Body of pancreas (tissue), 4 donors: ENCODE measurements at places on chromosomes 3 and 15.

DNA sequence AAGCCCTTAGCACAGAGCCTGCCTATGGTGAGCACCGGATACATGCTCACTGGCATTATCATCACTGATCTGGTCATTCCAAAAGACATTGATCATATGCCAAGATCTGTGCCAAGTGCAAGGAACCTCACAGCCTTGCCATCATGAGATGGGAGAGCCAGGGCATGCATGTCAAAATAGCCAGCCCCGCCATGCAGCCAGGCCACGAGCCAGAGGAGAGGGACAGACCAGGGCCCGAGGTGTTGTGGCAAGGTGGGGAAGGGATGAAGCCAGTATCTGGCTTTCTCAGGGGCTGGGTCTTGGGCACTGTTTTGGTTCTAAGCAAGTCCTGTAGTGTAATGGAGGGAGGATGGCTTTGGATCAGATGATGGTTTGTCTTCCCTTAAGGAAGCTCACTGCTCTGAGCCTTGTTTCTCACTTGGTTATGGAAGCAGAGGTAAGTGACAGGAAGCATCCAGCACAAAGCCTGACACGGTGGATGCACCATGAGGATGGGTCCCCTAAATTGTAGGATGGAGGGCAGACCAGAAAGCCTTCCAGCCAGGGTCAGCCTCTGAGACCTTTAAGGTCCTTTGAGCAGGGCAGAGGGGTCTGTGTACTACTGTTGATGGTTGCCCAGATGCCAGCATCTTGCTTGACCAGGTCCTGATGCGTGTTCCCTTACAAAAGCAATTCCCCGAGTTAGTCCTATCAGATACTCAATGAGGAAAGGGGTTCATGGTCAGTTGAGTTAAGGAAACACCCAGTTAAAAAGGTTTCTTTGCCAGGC lies 247.7 kb upstream of the TLE3 start:
- DNase-seq, result no peak

GRCh38 chr15:66943456-66944095 lies 121.8 kb upstream of the SMAD3 start:
- DNase-seq, result no peak

DNA sequence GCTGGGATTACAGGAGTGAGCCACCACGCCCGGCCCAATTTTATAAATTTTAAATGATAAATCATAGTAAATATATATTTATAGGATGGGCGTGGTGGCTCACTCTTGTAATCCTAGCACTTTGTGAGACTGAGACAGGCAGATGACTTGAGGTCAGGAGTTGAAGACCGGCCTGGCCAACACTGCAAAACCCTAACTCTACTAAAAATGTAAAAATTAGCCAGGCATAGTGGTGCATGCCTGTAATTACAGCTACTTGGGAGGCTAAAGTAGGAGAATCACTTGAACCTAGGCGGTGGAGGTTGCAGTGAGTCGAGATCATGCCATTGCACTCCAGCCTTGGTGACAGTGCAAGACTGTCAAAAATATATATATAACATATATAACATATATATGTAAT lies 26.4 kb downstream of the MFN1 start:
- DNase-seq, result no peak

DNA sequence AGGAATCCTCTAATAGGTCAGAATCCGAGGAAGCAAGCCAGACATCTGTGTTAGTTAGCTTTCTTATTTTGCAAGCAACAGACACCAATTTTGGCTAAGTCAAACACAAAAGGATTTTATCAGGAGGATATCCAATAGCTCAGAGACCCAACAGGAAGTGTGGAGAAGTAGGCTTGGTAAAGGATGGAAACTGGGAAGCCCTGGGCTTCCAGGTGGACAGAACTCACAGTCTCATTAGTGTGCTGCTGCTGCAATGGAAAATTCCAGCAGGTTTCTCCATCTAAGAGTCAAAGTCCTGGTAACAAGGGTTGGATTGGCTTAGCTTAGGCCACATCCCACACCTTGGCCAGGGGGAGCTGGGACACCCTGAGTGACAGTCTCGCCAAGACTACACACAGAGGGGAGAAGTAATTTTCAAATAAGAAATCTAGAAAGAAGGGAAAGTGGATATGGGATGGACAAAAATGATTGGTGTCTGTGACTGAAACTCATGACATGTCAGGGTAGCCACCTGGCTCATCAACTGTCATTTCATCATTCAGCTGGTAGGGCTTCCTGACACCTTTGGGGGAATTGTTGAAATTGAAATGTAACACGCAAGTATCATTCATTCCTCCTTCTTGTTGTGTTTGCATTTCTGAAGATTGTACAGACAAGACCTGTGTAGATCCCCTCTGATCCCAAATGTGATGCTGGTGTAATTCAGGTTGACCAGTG lies 158.6 kb downstream of the THSD4 start:
- no peak for DNase-seq

DNA sequence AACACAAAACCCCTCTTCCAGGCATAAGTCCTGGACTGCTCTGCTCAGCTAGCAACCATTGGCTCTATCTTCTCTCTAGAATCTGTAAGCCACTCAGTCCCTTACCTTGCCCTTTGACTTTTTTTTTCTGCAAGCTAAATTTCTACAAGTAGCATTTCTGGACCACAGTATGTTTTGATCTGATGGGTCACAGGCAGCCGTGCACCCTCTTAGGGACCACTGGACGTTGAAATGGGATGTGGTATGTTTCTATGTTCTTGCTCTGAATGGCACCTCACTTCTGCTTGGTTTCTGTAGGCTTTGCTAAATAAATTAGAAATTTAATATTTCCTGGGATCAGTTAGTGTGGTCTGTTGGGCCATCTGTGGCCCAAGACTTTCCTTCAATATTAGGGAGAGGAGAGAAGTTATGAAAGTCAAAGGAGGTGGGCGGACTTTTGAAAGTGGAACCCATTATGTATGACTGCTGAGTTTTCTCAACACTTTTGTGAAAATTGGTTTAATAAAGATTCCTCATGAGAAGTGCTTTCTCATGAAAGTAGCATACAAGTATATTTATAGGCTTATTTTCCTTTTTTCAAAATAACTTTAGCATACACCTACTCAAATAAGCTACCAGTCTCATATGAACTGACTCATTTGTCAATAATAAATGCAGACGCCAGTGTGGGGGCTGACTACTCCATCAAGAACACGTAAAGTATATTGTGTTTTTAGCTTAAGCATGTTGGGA lies 18.4 kb upstream of the TIPARP start:
- DNase-seq, result no peak

- no peak for DNase-seq
Measured at GRCh38 chr3:192128922-192129321, 598.4 kb downstream of the FGF12 start.
